ENCODE measurements at places on chromosomes 16 and 17. TPM values are rescaled to one million over a fixed set of nuclear protein-coding genes. Genes with fewer than 3 reads are reported as not detected.

ITGAX gene
- total RNA-seq: 0.80 TPM

TNP2 gene
- total RNA-seq: not detected

STH gene
- total RNA-seq: not detected

LRRC36 gene
- 0.44 TPM for total RNA-seq

HSD11B2 gene
- total RNA-seq: 35.1 TPM

FA2H gene
- total RNA-seq: 1.1 TPM

RND2 gene
- 25.9 TPM for total RNA-seq

KRTAP4-4 gene
- total RNA-seq: not detected

CHST4 gene
- 6.7 TPM for total RNA-seq

SLC5A10 gene
- total RNA-seq: not detected
